ENCODE measurements at places on chromosomes 7 and 10.
A peak's percentile ranks its signal among the peaks of the same experiment; 100 is the strongest.

- DNase-seq, result no peak
Observed at GRCh38 chr7:9822458-9823290, 1151.0 kb upstream of the PHF14 start.

GRCh38 chr10:19638896-19639233 lies 177.4 kb upstream of the PLXDC2 start:
- DNase-seq, result no peak

DNA sequence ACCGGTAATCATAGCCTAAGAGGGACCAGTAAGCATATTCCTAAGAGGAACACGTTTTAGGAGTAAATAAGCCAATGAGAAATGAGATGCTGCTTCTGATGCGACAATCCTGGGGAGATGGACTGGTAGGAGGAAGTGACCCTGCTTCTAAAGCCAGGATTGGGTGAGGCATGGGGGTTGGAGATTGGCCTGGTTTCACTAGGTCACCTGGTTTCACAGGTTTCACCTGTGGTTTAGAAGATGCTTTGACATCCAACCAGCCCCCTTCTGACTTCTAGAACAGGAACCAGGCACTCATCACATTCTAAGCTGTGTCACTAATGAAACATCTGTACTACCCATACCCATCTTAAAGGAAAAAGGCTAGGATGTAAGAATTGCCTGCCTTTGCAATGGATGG lies 53.0 kb upstream of the BAMBI start:
- no peak for DNase-seq

GRCh38 chr10:107546284-107546683 lies 381.8 kb upstream of the SORCS1 start:
- peak; percentile 14 for DNase-seq

DNA sequence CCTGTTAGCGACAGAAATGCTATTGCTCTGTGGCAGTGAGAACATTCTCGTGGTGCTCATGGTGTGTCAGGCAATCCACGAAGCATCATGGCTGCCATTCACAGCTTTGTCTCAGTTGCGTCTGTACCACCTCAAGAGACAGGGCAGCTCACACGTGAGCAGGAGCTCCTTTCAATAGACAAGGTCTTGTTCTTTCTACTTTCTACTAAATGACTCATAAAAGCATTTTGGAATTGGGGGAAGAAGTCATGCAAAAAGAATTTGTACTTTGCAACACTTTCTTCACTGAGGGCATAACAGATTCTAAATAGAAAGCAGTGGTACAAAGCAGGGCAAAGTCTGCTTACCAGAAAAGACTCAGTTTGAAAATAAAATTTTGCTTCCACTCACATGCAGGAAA lies 638.5 kb downstream of the PHTF2 start:
- DNase-seq, result peak; percentile 38

DNA sequence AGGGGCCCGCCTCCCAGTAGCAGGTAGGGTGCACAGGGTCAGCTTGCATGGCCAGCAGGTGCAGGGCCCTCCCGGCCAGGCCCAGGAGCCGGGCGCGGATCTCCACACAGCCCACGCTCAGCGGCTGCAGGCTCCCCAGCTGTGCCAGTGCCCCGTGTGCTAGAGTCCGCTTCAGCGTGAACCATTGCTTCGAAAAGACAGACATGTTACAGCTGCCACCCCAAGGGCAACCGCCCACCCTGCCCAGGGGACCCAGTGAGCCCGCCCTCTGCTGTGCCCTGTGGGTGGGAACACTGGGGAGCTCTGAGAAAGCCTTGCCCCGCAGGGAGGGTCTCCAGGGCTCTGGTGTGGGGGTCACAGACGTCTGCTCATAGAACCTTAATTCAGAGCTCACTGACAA lies 64.3 kb upstream of the NKX6-2 start:
- DNase-seq, result no peak

- DNase-seq, result no peak
Observed at GRCh38 chr7:49481075-49481474, 292.4 kb upstream of the VWC2 start.

- DNase-seq, result no peak
Observed at GRCh38 chr10:104614245-104614831, 26.8 kb upstream of the SORCS3 start.

DNA sequence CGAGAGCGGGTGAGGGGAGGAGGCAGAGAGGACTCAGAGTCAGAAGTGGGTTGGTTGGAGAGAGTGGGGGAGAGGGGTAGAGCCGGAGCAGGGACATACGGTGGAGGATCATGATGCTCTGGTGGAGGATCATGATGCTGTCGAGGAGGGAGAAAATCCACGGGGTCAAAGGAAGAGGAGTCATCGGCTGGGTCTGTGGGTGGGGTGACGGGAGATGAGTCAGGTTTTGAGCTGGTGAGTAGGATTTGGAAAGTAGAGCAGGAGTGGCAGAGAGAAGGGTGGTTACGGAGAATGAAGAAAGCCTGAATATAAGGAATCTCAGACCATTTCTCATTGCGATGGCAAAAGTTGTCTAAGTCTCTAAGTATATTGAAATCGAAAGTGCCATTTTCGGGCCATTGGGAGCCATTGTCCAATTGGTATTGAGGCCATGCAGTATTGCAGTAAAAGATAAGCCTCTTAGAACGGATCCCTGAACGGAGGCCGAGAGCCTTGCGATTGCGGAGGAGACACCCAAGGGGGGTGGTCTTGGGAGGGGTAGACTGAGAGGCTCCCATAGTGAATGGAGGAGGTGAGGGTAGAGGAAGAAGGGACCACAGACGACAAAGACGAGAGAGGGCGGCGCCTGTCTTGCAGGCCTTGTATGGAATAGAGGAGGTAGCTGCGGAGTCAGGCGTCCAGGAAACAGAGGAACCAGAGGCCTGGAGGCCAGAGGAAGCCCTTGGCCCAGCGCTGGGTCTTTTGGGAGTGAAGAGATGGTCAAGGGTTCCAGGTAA lies 23.8 kb downstream of the SCIN start:
- DNase-seq, result no peak

GRCh38 chr10:129756912-129757901 lies 206.9 kb downstream of the EBF3 start:
- peak; percentile 1 for DNase-seq

- DNase-seq, result no peak
Observed at GRCh38 chr10:117167789-117168674, 29.3 kb upstream of the KCNK18 start.

GRCh38 chr10:89563861-89564478 lies 28.6 kb upstream of the SLC16A12 start:
- DNase-seq, result peak; percentile 28

DNA sequence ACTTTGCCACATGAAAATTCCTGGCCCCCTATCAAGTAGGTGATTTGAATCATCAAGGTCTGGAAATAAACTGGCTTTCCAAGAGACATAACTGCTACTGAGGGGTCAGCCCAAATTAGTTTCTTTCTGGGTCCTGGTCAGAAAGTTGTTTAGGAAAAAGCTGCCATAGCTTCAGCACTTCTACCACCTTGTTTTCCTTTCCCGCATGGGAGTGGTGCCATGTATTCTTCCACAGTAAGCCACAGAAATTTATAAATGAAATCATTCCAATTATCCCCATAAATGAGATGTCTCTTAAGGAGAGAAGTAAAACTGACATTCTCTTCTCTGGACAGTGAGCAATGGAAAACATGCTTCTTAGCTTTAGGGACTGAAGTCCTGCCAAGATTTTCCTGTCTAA lies 80.8 kb downstream of the PHYHIPL start:
- no peak for DNase-seq

DNA sequence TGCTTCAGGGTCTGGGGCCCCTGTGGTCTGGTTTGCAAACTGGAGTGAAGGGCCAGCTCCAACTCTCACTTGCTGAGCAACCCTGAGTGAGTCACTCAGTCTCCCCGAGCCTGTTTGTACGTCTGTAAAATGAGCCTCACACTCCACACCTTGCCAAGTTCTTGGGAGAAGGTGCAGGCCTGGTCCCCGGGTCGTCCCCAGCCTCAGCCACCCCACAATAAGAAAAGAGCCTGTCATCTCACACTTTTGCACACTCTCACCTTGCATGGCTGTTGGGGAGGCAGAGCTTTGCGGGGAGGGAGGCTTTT lies 5.2 kb downstream of the GRIFIN start:
- no peak for DNase-seq

DNA sequence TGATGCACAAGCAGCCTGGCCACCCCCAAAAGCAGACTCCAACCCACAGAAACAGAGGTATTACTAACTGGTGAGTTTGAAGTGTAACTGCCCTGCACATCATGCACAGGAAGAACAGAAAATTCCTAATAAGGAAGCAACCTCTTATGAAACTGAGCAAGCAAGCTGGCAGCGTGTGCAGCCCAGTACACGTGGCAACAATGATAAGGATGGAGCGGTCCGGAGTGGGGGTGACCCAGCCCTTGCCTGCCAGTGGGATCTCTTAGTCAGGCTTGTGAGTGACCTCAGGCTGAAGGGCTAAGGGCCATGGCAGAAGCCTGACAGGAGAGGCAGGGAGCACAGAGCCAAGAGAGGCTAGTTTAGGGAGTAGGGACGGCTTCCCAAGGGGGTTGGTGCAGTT lies 22.1 kb upstream of the AOAH start:
- DNase-seq, result no peak

GRCh38 chr10:124911124-124912067 lies 30.5 kb upstream of the ZRANB1 start:
- DNase-seq, result no peak

DNA sequence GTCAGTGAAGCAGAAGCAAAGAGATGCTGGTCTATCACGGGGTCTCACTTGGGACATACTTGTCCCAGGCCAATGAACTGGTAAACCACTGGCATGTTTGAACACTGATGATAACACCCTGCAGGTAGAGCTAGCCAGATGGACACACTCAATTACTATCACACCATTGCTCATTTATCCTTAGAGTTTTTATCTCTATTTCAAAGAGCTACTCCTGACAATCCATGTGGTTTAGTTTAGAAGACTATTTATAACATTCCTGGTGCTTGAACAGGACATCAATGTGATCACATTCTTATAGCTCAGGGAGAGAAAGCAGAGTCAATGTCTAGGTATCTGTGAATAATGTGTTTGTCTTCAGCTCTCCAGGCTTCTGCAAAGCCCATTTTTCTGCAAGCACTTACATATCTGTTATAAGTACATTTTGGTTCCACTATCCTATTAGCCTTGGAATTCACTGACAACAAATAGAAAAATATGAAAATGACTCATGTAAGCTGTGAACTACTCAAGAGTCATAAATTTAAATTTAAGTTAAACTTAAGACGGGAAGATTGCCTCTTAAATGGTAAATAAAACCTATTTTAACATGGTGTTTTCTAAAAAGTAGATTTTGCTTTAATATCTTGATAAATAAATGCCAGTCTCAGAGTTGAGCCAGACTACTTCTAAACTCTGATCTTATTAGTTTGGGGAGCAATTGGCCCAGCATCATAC lies 106.7 kb upstream of the MBL2 start:
- peak; percentile 42 for DNase-seq

DNA sequence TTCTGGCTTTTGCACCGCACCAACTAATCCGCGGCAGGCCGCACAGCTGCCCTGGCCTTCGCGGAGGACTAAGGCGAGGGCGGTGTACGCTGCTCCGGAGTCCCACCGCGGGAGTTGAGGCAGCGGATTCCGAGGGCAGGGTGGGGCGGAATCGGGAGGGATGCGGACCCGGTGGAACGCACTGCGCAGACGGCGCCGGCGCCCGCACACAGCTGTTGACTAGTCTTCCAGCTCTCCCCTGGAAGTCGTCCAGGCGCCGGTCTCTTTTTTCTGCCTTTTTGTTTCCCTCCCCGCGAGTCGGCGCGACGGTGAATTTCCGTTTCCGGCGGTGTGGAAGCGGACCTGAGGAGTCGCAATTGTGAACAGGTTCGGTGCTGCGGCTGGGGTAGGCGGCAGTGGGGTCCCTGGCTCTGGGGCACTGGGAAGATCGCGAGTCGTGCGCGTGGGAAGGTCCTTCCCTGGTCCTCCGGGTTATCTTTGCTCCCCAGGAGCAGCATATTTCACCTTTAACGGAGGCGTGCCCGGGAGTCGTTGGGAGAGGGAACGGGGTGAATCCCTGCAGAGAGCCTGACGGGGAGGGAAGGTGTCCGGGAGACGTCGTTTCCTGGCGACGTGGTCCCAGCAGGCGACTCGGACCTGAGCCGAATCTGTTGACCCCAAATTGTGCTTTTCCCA lies at the start of gene ASAH2B:
Gene ASAH2B, plus strand, starts transcription at position 319 of the 675 bp plus-strand sequence. CDS start 5,195 bp downstream, outside the sequence.
- DNase-seq, result peak; percentile 56

- DNase-seq, result no peak
Observed at GRCh38 chr10:114395366-114396022, 8.8 kb downstream of the AFAP1L2 start.

- peak; percentile 71 for DNase-seq
Observed at GRCh38 chr10:79298403-79299244, 48.6 kb upstream of the PPIF start.

Data from fibroblast of skin of left quadriceps (primary cell).